NB4 (cell line): ENCODE measurements at places on chromosomes 1 and 21.

GRCh38 chr1:28812669-28813468 lies 899 bp downstream of the OPRD1 start:
- no peak for DNase-seq

GRCh38 chr1:9732123-9732971 lies 80.8 kb downstream of the PIK3CD start:
- DNase-seq = peak; percentile 22

DNA sequence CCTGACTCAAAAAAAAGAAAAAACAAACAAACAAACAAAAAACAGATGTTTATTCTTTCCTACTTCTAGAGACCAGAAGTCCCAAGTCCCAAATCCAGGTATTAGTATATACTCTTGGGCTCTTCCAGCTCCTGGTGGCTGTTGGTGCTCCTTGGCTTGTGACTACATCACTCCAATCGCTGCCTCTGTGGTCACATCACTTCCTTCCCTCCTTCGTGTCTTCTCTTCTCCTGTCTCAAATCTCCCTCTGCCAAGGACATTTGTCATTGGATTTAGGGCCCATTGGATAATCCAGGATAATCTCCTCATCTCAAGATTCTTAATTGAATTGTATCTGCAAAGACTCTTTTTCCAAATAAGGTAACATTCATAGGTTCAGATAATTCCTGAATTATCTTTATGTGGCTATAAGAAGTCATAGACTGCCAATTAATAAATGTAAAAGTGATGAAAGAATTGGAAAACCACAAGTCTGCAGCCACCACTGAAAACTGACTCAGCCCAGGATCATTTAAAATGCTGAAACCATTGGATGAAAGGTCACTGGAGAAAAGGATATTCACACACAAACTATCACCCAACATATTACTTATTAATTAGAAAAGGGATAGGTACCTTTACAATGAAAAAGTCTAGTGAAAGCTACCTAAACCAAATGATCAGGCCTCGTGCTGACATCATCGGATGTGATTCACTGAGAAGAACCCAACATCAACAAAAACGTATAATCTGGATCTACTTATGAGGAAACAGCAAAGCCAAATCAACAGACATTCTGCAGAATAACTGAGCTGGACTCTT lies 67.1 kb downstream of the ZNF281 start:
- peak; percentile 34 for DNase-seq

GRCh38 chr1:26016258-26016952 lies 5.2 kb upstream of the EXTL1 start:
- DNase-seq = peak; percentile 37

GRCh38 chr1:209866201-209866600 lies 38.4 kb downstream of the UTP25 start:
- peak; percentile 6 for DNase-seq
